ENCODE measurements at places on chromosomes 11 and 22.

GRCh38 chr11:67243051-67243450, 23.2 kb upstream of the GRK2 start:
- no peak for DNase-seq

GRCh38 chr11:75867778-75868374, 52.9 kb downstream of the UVRAG start:
- DNase-seq: no peak

DNA sequence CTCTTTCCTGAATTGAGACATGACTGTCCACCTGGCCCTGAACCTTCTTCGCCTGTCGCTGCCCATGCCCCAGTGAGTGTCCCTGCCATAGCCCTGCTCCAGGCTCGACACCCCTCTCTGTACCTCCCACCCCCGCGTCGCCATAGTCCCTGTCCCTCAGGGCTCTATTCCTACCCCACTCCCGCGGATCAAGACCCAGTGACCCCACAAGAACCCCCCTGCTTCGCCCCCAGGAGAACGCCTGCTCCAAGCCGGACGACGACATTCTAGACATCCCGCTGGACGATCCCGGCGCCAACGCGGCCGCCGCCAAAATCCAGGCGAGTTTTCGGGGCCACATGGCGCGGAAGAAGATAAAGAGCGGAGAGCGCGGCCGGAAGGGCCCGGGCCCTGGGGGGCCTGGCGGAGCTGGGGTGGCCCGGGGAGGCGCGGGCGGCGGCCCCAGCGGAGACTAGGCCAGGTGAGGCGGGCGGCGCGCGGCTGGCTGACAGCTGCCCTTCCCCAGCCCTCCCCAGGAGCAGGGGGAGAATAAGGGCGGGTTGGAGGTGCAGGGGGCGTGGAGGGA, 5.6 kb downstream of the NRGN start:
- DNase-seq: no peak

DNA sequence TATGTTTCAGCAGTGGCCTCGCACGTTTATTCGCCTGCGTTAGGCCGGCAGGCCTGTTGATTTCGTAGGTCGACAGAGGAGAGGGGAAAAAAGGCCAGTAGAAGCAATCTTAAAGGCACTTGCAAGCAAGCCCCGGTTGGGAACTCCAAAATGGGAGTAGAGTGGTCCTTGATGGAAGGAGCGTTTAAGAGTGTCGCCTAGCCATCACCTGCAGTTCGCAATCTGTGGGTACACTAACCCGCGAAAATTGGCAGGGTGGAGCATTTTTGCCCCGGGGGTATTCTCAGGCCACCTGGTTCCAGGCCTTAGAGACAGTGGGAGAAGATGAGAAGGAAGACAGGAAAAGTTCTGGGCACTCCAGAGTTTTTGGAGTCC, 1.1 kb downstream of the EWSR1 start:
- DNase-seq: no peak

- no peak for DNase-seq
These were observed 1.4 kb upstream of the OR52I2 start for GRCh38 chr11:4580124-4580523.

- no peak for DNase-seq
These were observed 22.7 kb upstream of the CTSD start for GRCh38 chr11:1786466-1786865.

GRCh38 chr22:44337678-44338004, 24.9 kb upstream of the SHISAL1 start:
- DNase-seq: no peak

DNA sequence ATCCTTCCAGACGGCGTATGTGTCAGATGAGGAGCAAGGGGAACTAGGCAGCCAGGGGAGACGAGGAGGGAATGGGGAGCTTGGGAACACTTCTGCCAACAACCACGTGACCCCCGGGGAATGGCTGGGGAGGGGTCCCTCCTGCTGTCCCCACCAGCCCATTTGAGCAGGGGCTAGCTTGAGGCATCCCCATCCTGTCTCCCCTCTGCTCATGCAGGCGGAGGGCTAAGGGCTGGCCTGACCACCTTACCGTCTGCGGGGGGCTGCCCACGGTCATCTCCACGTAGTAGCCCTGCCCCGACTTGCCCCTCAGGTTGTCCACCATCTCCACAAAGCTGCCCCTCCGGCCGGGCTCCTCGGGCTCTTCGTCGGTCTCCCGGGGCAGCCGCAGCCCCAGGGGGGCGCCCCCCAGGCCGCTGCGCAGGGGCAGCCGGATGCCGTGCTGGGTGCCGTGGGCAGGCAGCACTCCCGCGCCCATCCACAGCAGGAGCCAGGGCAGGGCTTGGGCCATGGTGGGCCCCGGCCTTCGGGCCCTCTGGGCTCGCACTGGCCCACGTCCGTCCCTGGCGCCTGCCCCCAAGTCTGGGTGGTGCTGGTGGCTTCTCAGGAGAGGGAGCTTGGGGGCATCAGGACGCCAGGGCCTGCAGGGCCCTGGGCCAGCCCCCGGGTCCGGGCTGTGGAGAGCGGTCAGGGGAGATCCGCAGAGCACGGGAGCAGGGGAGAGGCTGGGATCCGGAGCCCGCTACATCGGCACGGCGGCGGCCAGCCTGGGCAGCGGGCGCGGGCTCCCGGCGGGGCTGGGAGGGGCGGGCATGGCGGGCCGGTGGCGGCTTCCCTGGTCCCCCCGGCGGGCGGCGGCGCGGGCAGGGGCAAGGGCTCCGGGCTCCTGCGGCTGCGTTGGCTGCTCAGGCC, 515 bp downstream of the BACE1 start:
- DNase-seq: no peak

GRCh38 chr11:114964676-114965214, 286.4 kb downstream of the NXPE2 start:
- no peak for DNase-seq
